ENCODE measurements at places on chromosomes 7 and 10.

GRCh38 chr7:70034999-70035398 lies 436.7 kb downstream of the AUTS2 start:
- no peak for DNase-seq

GRCh38 chr10:50635286-50635685 lies 11.5 kb upstream of the SGMS1 start:
- DNase-seq = no peak

- peak; percentile 77 for DNase-seq
These were observed 302.5 kb upstream of the GALNT17 start for GRCh38 chr7:70829221-70830059.

GRCh38 chr7:41573862-41574261 lies 129.0 kb downstream of the INHBA start:
- DNase-seq = no peak

- DNase-seq = no peak
These were observed 539.7 kb downstream of the GATA3 start for GRCh38 chr10:8594176-8594575.

- no peak for DNase-seq
These were observed 40.5 kb upstream of the CDK6 start for GRCh38 chr7:92876836-92877235.

DNA sequence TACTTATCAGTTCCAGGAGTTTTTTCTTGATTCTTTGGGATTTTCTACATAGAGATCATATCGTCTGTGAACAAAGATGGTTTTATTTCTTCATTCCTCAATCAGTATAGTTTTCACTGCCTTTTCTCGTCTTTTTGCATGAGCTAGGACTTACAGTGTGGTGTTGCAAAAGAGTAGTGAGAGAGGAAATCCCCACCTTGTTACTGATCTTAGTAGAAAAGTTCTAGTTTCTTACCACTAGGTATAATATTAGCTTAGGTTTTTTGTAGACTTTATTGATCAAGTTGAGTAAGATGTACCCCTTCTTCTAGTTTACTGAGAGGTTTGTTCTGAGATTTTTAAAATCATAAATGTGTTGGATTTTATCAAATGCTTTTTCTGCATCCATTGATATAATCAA lies 123.3 kb downstream of the TMEM26 start:
- DNase-seq = no peak

GRCh38 chr10:4947635-4948596 lies 15.3 kb upstream of the AKR1C1 start:
- DNase-seq = no peak

DNA sequence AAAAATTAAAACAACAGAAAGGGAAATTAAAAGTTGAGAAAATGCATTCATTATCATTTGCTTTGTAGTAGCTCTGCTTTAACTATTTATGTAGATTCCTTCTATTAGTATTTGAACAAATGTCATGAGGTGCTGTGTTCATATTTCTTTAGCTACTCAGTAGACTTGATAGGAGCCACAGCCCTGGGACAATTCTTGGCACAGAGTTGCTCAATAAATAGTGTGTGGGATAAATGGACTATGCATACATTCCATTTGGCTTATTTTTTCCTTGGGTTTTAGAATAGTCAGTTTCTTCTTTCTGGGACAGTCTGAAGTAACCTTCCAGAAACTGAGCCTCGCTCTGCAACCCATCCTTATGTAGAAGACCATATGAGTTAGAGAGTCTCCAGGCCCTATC lies 13.4 kb downstream of the RPP30 start:
- no peak for DNase-seq

GRCh38 chr7:156823435-156823834 lies 69.5 kb downstream of the LMBR1 start:
- no peak for DNase-seq

- DNase-seq = no peak
These were observed 120.1 kb downstream of the JAZF1 start for GRCh38 chr7:28060371-28060950.

DNA sequence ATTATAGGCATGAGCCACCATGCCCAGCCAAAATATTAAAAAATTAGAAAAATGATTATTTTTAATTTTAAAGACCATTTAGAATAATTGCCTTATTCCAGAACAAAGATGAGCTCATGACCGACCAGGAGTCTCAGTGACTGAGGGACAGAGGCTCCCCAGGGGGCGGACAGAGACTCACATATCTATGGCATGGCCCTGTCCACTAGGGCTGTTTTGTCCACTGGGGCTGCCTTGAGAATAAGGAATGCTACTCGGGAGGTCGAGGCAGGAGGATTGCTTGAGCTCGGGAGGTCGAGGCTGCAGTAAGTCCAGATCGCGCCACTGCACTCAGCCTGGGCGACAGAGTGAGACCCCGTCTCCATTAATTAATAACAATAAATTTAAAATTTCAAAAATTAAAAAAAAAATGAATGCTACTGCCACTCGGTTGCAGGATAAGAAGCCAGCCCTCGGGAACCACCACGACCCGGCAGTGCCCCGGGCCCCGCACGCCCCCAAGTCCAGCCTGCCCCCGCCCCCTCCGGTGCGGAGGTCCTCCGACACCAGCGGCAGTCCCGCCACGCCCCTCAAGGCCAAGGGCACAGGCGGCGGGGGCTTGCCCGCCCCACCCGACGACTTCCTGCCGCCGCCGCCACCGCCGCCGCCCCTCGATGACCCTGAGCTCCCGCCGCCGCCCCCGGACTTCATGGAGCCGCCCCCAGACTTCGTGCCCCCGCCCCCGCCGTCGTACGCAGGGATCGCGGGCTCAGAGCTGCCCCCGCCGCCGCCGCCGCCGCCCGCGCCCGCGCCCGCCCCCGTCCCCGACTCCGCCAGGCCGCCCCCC lies 128.6 kb downstream of the APBB1IP start:
- no peak for DNase-seq

DNA sequence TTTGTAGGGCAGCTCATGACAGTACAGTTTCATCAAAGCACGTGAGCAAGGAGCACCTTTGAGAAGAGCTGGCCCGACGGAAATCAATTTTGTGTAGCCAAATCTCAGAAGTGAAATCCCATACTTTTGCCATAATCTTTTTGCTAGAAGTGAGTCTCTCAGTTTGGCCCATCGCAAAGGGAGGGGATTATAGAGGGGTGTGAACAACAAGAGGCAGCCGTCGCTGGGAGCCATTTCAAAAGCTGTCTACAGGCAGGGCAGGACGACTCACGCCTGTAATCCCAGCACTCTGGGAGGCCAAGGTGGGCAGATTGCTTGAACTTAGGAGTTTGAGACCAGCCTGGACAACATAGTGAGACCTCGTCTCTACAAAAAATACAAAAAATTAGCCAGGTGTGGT lies 599.8 kb downstream of the GALNT17 start:
- no peak for DNase-seq

- peak; percentile 40 for DNase-seq
These were observed 101.2 kb upstream of the ZNF746 start for GRCh38 chr7:149598721-149599308.

GRCh38 chr7:124201768-124202349 lies 169.0 kb upstream of the TMEM229A start:
- DNase-seq = no peak

DNA sequence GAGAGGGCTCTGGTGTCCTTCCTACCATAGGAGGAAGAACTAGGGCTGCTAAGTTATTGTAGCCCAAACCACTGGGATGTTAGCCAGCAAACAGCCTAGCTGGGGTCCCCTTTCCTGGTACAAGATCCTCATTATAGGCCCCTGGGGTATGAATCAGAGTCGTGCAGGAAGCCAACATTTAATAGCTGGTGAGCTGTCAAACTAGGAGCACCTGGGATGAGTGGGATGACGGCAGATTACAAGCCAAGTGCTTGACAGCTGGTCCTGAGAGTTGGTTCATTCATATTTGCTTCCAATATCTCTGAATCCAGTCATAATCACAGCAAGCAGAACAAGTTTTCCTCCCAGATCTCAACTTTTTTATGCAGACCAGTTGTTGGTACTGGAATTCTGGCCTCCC lies 25.1 kb upstream of the DNAJB12 start:
- no peak for DNase-seq

DNA sequence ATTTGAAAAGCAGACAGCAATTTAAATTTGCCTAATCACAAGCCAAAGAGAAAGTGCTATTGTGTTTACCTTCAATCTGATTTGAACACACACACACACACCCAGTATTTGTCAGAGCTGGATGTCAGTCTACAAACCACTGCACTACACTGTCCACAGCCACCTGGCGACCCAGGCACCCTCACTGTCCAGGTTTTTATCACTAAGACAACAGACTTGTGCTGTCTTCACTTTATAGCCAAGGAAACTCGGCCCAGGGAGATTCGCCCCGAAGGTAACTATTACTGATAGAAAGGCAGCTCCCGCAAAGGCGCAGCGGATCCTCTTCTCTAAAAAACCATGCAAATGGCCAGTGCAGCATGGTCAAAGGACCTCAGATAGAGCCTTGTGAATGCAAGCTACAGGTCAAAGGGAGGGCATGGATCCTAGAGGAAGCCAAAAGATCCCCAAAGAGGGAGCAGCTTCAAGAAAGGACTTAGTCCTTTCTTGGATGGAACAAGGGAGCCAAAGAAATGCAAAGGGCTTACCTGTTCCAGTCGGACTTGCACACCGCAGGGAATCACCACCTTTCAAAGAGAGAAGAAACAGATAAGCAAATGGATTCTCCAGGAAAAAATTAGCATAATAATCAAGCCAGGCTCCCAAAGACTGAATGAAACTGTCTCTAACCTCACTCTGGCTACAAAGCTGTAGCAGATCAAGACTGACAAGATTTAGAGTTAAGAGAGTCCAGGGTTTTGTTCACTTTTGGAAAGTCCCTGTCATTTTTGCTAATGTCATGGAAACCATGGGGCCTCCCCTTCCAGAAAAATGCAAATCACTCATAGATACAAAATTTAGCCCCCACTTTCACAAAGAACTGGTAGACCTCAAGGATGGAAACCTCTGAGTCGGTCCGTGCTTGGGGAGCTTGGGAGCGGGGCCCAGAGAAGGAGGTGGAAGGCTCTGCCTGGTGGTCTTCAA lies 101.1 kb downstream of the TNS3 start:
- DNase-seq = peak; percentile 24

DNA sequence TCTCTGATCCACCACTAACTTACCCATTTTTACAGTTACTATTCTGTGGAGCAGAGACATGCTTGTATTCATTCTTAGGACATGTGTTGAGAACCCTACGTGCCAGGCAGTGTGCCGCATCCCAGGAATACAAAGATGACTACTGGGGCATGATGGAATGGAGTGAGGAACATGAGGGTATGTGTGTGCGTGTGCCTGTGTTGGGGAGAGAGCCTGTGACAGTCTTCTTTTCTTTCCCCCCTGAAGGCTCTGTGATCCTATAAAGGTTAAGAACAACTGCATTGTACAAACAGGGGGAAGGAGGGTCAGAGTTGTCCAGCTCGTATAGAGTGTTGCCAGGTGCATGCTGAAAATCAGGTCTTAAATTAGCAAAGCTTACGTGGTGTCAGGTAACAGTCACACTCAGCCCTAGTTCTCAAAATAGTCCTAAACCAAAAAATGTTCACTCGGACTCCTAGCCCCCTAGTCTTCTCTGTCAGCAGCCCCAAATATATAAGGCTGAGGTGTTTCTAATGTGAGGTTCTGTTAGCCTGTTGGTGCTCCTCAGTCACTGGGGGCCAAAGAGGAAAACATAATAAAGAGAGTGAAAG lies 161.9 kb downstream of the CELF2 start:
- DNase-seq = no peak

DNA sequence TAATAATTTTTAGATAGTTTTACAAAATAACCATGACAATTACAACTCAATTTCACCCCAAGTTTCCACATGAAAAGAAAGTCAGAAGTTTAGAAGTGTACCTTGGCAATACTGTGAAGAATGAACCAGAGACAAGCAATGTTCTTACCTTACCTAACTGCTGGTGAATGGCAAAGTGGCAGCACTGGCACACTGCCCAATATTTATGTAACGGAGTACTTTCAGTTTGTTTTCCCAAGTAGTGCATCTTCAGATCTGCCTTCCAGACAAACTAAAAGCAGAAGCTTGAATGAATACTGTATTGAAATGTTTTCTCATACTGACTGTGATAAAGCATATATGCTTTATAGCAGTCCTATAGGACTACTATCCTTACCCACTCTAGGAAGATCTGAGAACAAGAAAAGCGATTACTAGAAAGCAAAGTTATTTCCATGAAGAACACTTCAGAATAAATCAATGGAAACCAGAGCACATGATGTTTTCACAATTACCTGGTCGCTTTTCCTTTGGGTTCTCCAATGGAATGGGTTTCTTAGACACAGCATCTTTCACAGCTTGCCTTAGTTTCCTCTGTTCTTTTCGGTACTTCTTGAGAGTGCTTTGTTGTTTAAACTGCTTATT lies 1.5 kb downstream of the NOC3L start:
- DNase-seq = no peak

GRCh38 chr10:50658165-50658564 lies 34.4 kb upstream of the SGMS1 start:
- no peak for DNase-seq

DNA sequence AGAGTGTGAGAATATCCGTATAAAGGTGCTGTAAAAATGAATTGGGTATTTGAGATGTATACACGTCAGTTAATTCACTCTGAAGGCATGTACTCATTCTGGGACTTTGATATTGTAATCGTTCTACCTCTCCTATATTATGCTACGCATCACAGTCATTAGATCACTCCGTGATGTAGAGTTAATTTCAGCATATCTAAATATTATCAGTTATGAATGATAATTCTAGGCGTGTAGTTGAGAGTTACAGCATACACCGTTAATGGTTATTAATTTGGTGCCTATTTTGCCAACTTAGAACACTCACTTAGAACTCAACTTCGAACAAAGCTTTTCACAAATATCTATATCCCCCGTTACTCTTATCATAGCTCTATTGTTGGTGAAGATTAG lies 477 bp upstream of the MCU start:
- no peak for DNase-seq

- DNase-seq = no peak
These were observed 286.1 kb upstream of the NPSR1 start for GRCh38 chr7:34371922-34372321.

GRCh38 chr7:139886206-139886605 lies 57.1 kb downstream of the TBXAS1 start:
- DNase-seq = no peak

- DNase-seq = no peak
These were observed 58.7 kb downstream of the MINDY3 start for GRCh38 chr10:15801641-15802040.

GRCh38 chr10:78330884-78331283 lies 297.2 kb downstream of the RPS24 start:
- DNase-seq = no peak

GRCh38 chr7:102467581-102468477 lies 3.0 kb downstream of the LRWD1 start:
- no peak for DNase-seq
